RKO (cell line): ENCODE measurements at places on chromosomes 6 and 20.

GRCh38 chr6:117481278-117481925 lies 1.1 kb upstream of the DCBLD1 start:
- no peak for DNase-seq

GRCh38 chr20:821046-821730 lies 12.3 kb upstream of the FAM110A start:
- no peak for DNase-seq

- DNase-seq: no peak
These were observed 152.1 kb upstream of the STMND1 start for GRCh38 chr6:16949716-16950115.

DNA sequence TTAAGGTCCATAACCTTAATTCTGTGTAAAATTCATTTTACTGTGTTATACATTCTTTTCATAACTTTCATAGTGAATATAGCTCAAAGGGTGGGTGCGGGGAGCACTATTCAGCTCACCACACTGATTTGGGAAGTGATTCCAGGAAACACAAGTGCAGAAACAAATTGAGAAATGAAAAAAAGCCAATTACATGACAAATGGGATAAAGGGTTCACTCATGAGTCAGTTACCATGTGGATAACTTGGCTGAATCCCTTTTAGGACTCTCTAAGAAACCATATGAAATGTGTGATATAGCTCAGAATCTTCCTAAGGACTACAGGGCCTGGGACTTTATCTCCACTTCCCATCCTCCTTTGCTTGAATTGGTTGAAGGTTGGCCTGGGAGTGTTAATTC lies 3.1 kb upstream of the BTN2A1 start:
- no peak for DNase-seq

- DNase-seq: no peak
These were observed 82.6 kb downstream of the SLC22A3 start for GRCh38 chr6:160430751-160431150.

- no peak for DNase-seq
These were observed 4.4 kb upstream of the FILIP1 start for GRCh38 chr6:75497994-75498393.

GRCh38 chr6:15842727-15843117 lies 179.9 kb upstream of the DTNBP1 start:
- DNase-seq: no peak

DNA sequence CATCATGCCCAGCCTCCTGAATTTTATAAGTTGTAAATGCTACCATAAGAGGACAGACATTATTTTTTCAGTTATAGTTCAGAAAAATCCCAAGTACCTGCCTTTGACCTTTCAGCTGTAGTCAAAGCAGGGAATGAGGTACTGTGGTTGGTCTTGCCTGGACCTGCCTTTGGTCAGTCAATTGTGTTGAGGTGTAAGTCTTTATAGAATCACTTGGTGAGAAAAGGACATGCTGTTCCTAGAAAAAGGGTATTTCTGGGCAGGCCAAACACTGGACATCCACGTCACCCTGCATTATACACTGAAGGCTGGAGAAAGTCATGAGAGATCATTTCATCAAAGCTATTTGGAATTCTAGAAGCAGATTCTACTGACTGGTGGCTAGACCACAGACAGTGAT lies 40.3 kb downstream of the PEX7 start:
- no peak for DNase-seq

- no peak for DNase-seq
These were observed 2.0 kb downstream of the ATXN1 start for GRCh38 chr6:16759181-16759645.

GRCh38 chr20:18802012-18802634 lies 11.5 kb upstream of the SCP2D1 start:
- no peak for DNase-seq

DNA sequence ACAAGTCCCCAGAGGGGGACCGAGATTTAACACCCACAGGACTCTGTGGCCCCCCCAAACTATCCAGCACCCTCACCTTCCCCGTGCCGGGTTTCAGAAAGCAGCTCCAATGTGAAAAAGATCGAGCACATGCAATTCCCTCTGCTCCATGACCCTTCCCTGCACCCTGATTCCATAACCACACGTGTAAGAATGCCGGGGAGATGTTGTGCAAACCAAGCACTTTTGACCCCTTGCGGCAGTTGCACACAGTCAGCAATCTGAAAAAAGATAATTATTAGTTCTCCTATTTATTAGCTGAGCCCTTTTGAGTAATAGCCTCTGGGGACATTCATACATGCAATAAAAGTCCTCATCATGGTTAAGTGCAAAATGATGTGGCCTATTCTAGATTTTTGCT lies 13.0 kb downstream of the FOXQ1 start:
- DNase-seq: no peak

GRCh38 chr6:156598071-156598854 lies 178.9 kb upstream of the ARID1B start:
- no peak for DNase-seq

DNA sequence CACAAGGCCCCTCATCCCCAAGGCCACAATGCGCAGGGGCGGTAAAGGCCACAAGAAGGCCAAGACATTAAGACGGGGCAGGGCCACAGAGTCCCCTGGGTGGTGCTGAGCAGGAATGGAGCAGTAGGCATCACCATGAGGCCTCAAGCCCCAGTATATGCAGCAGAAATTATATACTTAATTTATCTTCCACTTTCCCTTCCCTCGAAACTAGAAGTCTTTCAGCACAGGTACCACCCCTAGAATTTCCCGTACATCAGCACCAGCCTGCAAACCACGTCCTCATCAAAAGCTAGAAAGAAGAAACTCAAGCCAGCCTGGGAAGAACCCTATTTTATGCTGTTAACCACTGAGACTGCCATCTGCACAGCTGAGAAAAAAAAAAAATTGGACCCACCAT lies 89.4 kb downstream of the PLG start:
- no peak for DNase-seq

DNA sequence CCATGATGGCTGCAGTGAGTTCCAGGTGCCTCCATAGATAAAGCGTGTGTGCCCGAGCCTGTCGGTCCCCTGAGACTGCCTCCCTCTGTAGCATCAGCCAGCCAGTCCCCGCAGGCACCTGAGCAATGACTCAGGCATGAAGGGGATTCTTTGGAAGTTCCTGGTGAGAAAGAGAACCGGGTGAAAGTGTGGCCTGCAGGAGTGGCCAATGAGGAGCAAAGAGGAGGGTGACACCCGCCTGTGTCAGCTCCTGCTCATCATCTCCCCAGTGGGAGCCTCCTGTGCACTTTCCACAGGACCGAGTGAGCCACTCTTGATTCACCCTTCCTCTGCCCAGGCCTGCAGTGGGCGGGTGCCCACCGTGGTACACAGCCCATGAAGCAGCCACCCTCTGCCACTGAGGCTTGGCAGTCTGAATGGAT lies 71.2 kb upstream of the PTPN1 start:
- peak; percentile 96 for DNase-seq

DNA sequence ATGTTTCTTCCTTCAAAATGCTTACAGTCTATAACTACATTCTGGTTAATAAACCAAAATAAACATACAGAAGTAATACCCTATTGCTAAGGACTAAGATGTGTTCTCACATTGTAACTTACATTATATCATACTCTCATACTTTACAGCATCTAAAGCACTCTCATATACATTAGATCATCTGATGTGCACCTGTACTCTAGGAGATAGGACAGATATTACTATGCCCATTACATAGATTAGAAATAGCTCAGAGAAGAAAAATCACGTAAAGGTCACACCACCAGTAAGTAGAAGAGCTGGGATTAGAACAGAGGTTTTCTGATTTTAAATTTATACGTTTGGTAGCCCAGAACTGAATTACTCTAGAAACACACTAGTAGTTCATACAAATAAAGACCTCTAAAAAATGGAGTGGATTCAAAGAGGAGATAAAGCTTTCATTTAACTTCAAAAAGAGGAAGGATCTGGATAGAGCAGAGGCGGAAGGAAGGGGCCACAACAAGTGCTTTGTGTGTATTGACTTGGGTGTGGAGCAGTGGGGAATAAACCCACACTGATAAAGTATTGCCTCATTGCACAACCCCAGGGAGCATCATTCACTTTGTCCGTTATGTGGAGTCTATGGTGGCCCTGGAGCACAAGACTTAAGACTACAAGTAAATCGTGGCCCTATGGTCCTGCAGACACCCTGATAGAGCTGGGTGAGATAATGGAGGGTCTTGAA lies 30.9 kb downstream of the SLC2A12 start:
- no peak for DNase-seq

GRCh38 chr6:373773-374724 lies 17.5 kb upstream of the IRF4 start:
- no peak for DNase-seq

DNA sequence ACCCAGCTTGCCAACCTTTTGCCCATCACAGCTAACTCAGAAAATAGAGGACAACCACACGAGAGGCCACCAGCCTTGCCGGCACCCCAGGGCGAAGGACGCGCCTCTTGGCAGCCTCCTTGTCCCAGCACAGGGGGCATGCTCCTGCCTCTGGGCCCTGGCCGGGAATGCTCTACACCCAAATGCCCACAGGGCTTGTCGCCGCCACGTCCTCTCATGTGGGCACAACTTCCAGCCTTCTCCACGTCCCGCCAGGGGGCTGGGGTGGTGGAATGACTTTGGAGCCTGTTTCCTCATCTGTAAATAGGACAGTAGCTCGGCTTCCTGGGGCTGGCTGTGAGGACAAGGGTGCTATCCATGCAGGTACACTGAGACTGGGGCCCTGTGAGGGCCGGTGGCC lies 152.4 kb upstream of the MLN start:
- DNase-seq: no peak

DNA sequence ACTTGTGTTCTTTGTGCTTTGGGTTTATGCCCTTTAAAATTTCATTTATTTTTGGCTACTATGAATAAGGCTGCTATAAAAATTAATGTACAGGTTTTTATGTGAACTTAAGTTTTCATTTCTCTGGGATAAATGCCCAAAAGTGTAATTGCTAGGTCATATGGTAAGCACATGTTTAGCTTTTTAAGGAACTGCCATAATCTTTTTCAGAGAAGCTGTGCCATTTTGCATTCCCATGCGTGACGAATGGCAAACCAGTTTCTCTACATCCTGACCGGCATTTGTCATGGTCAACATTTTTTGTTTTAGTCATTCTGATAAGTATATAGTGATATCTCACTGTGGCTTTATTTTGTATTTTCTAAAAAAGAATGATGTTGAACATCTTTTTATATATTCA lies 236.0 kb upstream of the SGK1 start:
- no peak for DNase-seq

- no peak for DNase-seq
These were observed 708.2 kb downstream of the PRKN start for GRCh38 chr6:162019349-162019748.

- peak; percentile 1 for DNase-seq
These were observed 252.7 kb upstream of the POU3F2 start for GRCh38 chr6:98581705-98582104.

DNA sequence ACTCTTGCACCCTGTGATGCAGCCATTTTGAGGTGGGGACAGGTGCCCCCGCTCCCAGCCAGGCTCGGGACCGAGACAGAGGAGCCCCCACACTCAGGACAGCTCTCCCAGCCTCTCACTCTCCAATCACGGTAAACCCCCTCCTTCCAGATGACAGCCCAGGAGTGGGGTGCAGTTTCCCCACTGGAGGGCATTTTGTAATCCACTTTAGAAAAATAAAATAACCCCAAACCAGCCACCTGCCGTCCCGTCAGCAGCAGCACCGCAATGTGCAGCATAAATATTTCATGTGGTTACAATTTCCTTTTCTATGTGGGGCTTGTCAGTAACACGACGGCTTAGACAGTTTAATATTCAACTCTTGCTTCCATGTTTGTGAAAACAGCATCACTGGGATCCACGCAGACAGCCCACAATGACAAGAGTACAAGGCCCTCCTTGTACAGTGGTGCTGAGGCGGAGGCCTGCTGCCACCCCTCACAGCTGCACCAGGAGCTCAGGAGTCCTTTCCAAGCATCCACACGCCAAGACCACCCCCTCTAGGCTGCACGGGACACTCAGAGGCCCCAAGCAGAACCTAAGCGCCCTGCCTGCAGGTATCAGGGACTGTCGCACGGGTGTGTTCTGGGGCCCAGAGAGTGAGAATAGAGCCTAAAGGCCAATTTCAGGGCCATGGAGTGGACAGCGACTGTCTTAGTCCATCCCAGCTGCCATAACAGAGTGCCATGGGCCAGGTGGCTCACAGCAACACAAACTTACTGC lies 116.7 kb downstream of the JPH2 start:
- no peak for DNase-seq

DNA sequence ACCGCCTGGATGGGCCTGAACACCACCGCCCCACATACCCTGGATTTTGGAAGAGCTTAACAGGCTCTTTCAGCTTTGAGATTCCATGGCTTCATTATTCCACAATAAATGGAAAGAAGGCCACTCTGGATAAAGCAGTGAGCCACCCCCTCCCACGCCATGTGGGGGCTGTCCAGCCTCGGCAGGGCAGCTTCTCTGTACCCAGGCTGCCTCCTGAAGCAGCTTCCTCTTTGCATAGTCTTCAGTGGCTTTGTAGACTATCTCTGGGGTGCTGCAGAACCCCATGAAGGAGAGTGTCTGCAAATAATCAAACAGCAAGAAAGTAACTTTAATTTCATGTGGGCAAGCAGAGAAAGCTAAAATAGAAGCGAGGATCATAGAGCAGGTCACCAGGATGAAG lies 96.6 kb upstream of the NXT1 start:
- DNase-seq: no peak

DNA sequence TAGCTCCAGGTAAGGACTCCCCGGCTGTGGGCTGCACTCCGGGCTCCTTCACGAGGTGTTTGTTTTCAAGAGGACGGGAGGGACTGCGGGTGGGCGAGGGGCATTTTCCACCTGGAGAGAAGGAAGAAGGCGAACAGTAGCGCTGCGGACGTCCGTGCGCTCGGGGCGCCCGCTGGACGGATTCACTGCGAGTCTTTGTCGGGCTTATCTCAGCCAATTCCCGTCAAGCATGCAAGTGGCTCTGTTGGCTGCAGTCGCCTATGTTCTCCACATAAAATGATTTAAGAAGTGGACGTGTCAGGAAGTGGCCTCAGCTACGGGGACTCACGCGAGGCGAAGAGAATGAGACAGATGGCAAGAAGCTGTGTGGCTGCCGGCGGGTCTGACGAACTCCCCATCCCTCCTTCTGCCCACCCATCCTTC lies 332 bp downstream of the GRIK2 start:
- no peak for DNase-seq

DNA sequence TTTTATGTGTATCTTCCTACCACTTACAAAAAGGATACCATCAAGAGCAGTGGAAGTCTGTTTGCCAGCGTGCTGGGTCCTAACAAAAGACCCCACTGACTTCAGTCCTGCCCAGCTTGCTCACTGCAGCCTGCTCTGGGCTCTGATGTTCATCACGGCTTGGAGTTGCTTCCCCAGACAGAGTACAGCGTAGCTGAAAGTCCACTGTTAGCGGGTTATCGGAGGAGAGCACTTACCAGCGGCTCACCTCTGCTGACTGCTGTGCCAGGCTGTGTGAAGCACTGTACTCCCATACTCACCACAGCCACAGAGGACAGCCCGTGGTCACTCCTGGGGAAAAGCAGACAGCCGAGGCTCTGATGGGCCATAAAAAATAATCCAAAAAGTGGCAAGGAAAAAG lies 40.2 kb downstream of the CTCFL start:
- DNase-seq: no peak

DNA sequence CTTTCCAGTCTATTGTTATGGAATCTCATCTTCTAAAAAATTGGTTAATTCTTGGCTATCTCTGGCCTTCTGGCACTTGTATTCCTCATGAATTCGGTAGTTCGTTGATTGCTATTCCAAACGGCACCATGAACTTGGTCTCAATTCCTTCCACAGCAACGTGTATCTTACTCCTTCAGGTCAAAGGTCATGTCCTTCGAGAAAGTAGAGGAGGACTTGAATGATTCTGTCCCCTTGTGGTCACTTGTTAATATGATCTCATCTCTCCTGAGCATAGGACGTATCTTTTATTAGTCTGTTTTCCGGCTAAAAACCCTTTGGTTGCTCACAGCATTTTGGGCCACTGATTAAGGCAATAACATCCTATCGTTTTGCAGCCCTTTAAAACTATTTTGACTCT lies 9.4 kb downstream of the TLDC2 start:
- peak; percentile 65 for DNase-seq
